Stimulated activated naive CD4-positive, alpha-beta T cell (primary cell): ENCODE measurements at places on chromosomes 3 and 15.

- DNase-seq: no peak
Observed at GRCh38 chr15:61047783-61048182, 181.3 kb downstream of the RORA start.

- DNase-seq: no peak
Observed at GRCh38 chr3:7309641-7310102, 448.8 kb downstream of the GRM7 start.

GRCh38 chr3:176611703-176612102, 585.6 kb downstream of the TBL1XR1 start:
- DNase-seq: no peak

DNA sequence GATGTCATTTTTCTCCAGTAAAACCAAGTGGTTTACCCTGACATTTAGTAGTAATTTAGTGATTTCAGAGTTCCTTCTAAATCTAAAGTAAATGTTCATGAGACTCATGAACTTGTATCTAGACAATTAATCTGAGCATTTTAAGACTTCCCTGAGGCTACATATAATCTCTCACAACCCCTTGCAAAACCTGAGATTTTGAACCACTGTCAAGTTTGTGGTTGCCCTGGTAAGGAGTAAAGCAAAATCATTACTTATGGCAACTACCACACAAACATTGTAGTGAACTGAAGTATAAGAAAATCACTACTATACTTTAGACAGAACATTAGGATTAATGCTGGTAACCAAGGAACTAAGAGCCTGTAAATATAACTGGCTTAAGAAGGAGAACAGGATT, 370.2 kb downstream of the TIGIT start:
- DNase-seq: no peak

GRCh38 chr3:32243519-32243918, 5.0 kb downstream of the CMTM8 start:
- no peak for DNase-seq

- DNase-seq: no peak
Observed at GRCh38 chr15:96130734-96131133, 199.8 kb upstream of the NR2F2 start.

- no peak for DNase-seq
Observed at GRCh38 chr3:79085171-79085570, 682.6 kb downstream of the ROBO1 start.

DNA sequence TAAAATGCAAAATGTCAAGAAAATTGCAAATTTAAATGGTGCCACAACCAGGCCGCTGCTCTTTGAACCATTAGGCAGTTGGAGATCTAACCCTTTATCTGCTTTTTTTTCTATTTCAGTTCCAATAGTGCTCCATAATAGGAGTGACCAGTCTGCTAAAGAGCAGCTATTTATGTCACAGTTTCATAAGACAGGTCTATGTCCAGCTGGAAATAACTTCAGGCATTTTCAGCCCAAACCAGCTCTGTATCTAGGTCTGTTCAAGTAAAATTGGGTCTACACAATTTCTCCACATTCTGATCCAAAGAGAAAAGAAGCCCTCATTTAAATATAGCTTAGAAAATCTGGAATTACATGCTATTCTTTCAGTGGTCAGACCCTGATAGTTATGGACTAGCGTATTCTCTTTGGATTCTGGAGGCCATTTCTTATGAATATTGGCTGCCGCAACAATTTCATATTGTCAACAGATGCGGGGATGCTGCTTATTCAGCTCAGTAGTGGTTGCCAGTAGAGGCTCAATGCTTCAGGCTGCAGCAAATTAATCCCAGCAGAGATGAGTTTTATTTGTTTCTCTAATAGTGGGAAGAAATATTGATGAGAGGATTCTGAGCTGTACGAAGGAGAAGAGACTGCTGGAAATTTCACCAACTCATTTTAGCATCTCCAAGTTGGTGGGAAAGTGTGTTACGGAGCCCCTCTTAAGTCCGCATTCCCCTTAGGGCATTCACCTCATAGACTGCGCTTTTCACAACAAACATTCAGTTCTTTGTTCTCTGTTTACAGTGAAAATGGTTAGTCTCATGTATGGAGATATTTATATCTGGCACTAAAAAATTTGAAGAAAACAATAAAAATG, 887.0 kb downstream of the ROBO1 start:
- DNase-seq: no peak

- no peak for DNase-seq
Observed at GRCh38 chr3:55089211-55089610, 161.4 kb upstream of the LRTM1 start.

DNA sequence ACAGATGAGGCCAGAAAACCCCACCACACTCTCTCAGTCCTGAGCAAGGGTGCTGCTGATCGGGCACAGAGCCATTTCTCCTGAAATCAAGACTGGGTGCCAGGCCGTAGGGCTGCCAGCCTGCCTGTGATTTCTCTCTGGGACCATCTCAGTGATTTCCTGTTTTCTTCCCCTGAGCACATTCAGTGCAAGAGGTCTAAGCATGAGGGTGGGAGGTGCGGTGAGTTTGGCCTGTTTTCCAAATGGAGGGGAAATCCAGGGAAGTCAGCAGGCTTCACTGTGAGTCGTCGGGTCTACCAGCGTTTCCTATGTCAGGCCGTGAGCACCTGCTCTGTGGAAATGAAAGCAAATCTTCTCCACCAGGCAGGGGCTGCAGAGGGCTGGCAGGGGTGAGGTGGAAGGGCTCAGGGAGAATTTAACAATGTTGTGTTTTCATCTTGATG, 82.3 kb downstream of the ST6GAL1 start:
- peak; percentile 38 for DNase-seq

GRCh38 chr15:67186688-67187087, 67.8 kb downstream of the AAGAB start:
- no peak for DNase-seq

GRCh38 chr3:81198756-81199155, 562.7 kb downstream of the GBE1 start:
- DNase-seq: no peak

DNA sequence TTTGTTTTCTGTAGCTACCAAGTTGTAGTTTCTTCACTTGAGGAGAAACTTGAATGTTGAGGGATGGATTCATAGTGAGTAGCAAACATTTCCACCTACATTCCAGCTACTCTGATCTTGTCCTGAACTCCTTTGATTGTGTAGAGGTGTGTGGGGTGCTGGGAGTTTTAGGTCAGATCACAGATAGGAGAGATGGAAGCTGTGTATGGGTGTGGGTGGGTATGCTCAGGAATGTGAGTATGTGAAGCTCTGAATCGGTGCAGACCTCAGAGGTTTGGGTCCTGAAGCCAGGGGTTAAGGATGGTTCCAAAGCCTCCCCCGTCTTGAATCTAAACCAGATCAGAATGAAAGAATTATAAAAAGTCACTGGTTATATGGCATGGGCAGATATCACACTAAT, 52.6 kb upstream of the VILL start:
- no peak for DNase-seq

DNA sequence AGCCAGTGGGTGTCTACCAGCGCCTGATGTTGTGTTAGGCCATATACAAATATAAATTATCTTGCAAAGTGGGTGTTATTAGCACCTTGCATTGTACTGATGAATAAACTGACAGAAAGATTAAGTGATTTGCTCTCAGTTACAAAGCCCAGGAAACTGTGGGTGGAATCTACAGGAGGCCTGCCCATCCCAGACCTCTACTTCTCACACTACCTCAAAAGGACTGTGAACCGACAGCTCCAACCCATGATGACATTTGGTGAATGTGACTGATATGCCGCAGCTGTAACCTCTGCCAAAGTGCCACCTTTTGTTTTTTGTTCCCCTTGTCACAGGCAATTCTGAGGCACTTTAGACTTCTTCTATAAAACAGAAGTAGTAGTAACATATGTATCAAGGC, 43.7 kb upstream of the KCNMB2 start:
- no peak for DNase-seq

DNA sequence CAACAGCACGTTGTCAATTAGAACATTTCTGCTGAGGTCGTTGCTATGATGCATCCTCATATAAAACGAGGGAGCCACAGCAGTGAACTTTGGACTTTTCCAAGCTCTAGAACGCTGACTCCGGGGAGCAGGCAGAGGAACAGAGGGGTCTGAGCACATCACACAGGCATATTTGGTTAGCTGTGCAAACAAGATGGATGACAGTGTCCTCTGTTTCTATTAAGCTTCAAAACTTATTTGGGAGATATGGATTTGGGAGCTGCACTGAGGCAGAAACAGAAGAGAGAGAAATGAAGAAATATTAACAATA, 278.0 kb upstream of the TBL1XR1 start:
- DNase-seq: no peak

- no peak for DNase-seq
Observed at GRCh38 chr3:143209715-143210059, 90.1 kb downstream of the CHST2 start.

DNA sequence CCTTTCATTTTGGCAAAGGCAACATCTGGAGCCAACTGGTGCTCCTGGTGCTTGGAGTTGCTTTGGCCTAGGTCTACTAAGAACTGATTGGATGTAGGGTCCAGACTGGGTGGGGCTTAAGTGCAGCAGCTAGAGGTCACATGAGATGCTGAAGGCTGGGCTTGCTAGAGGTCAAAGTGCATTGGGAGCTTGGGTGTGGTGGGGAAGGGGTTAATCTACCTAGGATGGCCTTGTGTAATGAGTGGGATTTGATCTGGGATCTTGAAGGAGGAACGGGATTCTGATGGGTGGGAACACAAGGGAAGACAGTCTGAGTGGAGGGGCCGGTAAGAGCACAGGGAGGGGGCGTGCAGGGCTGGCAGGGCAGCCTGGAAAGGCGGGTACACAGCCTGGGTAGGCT, 125.5 kb downstream of the RAB11A start:
- no peak for DNase-seq

GRCh38 chr3:106573605-106574004, 704.8 kb upstream of the CBLB start:
- no peak for DNase-seq

DNA sequence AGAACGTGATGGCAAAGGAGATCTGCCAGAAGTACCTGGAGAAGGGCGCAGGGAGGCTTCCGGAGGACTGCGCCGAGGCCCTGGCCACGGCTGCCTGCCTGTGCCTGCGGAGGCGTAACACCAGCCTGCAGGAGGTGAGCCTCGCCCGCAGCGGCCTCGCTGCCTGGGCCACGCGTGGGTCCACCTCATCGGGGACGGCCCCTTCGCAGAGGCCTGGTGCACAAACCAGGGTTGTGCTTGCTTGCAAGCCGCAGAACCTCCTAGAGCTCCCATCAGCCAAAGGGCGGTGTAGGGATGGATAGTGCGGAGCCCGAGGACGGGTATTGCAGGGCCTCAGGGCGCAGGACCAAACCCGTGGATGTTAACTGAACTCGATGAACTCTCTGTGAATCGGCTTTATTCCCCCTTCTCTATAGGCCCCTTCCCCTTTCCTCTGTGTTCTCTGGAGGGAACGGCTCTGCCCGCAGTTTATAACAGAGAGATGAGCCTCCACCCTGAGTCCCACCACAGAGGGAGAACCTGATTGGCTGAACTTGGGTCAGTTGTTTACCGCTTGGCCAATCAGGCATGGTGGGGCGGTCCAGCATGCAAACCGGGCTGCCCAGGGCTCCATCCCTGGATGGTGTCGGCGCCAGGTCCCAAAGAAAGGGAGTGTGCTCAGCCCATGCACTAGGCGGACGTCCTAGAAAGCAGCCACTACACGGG, 13.6 kb upstream of the TATDN2 start:
- no peak for DNase-seq

GRCh38 chr3:10560060-10560861, 54.9 kb upstream of the ATP2B2 start:
- no peak for DNase-seq

DNA sequence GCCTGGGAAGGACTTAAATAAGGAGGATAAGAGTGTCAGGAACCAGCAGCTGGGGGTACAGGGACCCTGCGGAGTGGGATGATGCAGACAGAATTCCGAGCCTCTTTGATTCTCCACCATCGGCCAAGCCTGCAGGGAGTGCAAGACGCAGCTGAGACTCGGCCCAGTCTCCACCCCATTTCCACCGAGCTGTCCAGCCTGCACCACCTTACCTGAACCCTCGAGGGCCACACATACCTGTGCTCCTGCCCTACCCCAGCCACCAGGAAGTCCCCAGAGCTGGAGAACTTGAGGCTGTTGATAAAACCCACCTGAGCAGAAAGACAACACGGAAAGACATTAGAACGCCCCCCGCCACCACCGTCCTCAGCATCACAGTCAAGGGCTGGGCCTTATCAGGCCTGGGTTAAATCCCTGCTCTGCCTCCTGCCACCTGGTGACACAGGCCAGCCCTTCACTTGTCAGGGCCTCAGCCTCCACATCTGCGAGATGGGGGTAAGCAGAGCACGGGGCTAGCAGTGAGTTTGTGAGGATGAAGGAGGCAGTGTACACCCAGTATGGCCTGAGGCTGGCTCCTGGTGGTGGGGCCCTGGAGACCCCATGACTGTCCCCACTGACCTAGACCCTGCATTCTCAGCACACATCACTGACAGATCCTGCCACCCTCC, 8.1 kb downstream of the RRP9 start:
- DNase-seq: no peak

GRCh38 chr3:150223558-150223957, 184.5 kb upstream of the TSC22D2 start:
- no peak for DNase-seq

DNA sequence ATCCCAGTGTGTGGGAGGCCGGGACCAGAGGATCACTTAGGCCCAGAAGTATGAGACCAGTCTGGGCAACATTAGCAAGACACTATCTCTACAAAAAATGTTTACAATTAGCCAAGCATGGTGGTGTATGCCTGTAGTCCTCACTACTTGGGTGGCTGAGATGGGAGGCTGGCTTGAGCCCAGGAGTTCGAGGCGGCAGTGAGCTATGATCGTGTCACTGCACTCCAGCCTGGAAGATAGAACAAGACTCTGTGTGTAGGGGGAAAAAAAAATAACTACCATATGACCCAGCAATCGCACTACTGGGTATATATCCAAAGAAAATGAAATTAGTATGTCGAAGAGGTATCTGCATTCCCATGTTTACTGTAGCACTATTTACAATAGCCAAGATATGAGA, 22.6 kb downstream of the RYK start:
- no peak for DNase-seq

DNA sequence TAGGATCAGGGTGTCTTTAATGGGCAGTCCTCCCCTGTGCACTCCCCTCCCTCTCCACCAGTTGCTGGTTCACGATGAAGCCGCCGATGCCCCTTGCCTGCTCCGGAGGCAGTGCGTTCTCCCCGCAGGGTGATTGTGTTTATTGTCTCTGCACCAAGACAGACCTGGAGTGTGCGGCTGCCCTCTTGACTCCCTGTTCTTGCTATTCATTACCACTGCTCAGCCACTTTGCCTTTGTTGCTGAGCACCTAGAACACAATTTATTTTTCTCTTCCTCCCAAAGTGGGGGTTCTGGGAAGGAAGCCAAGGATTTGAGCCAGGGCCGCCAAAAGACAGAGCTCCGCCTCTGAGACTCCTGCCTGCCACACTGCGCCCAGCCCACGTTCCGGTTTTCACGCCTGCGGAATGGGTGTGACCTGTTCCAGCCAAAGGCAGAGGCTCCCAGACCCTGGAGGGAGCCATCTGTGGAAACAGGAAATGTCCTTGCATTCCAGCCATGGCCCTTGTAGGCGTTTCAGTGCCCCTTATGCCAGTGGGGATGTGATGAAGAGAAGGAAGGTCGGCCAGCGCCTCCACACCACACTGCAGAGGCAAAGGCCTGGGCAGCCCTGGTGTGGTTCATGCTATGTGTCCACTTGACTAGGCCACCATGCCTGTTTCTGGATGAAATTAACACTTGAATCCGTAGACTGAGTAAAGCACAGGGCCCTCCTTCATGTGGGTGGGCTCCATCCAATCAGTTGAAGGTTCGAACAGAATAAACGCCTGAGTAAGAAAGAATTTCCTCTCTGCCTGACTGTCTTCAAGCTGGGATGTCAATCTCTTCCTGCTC, 85.8 kb downstream of the HMG20A start:
- no peak for DNase-seq
